NCI-H1048 (cell line): ENCODE measurements at places on chromosomes 3 and 15.

DNA sequence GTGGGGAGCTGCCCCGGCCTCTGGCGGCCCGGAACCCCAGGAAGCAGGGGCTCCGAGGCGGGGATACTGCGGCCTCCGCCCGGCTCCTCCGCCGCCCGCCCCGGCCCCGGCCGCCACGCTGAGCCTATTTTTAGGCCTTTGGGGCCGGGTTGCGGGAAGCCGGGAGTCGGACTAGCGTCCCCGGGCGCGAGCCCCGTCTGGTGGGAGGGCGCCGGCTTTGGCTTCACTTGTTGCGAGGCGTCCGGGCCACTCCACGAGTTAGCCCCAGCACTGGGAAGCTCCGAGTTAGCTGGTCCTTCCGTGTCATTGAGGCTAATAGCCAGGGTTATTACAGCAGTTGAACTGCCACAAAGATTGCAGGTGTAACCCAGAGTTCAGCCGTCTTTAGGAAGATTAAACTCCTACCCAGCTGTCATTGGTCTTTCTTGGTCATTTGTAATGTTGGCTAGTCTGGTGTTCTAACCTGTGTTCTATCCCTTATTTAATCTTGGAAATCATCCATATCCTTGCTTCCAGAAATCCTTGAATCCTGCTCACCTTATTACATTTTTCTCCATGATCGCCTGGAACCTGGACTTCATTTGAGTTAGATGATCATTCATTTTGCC, 791 bp downstream of the GYG1 start:
- no peak for DNase-seq

GRCh38 chr3:124986192-124987143, 51.9 kb upstream of the MUC13 start:
- DNase-seq = no peak

DNA sequence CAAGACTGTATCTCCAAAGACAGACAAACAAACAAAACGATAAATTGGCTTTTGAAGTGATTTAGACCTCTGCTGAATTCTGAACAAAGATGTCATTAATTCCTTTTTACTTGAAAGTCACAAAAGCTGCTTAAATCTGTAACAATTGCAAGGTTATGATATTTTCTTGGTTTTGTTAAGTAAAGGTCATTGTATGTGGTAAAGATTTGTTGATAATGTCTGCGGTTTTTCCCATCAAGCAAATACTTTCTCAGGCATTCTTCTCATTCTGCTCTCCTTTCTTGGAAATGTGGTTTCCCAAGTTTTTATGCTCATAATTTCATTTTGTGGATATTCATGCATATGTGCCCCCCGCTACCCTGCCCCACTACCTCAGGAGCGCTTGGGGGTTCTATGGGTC, 116.5 kb downstream of the SLMAP start:
- DNase-seq = no peak

- no peak for DNase-seq
Observed at GRCh38 chr3:140336465-140336864, 341.4 kb upstream of the TRIM42 start.

GRCh38 chr15:57228395-57228794, 147.9 kb upstream of the CGNL1 start:
- no peak for DNase-seq
